CD4-positive, alpha-beta T cell treated with Interleukin-6 at 100 ng/mL for 8 hours (primary cell): ENCODE measurements at places on chromosomes 12 and 14.

GRCh38 chr12:12210983-12211382, 55.9 kb downstream of the LRP6 start:
- DNase-seq, result peak; percentile 1

- DNase-seq, result no peak
Observed at GRCh38 chr14:90805662-90806540, 10.3 kb downstream of the TTC7B start.

DNA sequence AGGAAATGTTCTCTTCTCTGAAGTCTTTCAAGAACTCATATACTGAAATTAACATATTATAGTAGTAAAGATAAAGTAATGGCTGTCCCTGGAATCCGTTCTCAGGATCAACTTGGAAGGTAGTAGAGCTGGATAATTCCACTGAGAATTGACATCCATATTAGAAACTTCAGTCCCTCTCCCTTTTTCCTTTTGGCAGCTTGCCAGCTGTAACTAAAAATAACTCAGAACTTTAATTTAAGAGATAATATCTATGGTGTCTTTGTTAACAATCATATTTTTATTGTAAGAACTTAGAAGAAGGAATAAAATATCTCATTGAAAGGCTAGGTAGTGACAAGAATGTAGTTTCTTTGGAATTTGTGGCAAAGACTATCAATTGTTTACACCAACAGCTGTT, 61.4 kb upstream of the PLEKHA5 start:
- DNase-seq, result no peak

DNA sequence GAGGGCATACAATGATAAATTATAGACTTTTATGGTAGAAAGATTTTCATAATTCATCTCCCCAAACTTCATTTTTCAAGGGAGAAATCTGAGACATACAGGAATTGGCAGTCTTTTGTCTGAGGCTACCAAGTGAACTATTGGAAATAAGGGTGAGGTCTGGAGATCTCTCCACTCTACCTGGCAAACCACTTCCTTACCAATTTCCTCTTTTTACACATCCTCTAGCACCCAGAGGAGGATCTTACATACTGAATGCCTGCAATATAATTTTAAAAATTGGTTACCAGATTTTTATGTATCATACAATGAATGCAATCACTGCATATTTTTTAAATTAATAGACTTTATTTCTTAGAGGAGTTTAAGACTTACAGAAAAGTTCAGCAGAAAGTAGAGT, 6.6 kb downstream of the PDE6H start:
- DNase-seq, result no peak

DNA sequence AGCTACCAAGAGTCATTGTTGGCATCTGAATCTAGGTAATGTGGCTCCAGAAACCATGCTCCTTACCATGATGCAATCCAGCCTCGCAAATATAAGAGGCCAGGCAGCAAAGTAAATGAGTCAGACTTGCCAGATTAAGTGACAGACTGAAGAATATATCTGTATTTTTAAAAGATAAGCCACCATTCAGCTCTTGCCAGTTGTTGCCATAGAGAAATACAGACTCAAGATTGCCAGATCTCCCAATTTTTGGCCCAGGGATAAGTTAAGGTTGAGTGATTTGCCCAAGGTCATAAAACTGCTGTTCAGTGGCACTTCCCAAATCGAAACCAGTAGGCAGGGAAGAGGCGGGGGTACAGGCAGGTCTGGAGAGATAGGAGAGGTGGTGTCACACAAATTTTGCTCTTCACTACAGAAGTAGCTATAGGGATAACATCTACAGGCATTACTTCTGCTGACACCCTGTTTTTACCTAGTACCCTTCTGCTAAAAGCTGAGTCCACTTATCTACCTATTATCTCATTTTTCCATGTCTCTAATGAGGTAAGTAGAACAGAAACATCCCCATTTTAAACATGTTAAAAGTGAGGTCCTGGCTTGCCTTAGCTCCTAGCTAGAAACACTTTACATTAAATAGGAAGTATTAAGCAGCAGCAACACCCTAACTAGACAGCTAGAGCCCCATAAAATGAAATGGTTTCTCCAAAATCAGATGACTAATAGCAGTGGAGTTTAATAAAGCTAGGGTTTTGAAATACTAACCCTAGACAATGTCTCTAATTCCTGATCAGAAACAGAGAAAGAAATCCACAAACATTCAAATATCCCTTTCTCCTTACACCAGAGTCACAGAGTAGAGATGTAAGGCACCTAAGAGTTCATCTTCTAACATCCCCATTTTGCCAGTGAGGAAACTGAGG, 19.5 kb downstream of the DCAF5 start:
- DNase-seq, result no peak

GRCh38 chr12:25992026-25992782, 33.7 kb downstream of the RASSF8 start:
- DNase-seq, result no peak

- DNase-seq, result no peak
Observed at GRCh38 chr12:85356596-85357385, 76.8 kb downstream of the ALX1 start.

GRCh38 chr12:8572507-8572906, 31.8 kb upstream of the CLEC4E start:
- peak; percentile 9 for DNase-seq

GRCh38 chr12:49546481-49546880, 7.7 kb downstream of the KCNH3 start:
- no peak for DNase-seq

DNA sequence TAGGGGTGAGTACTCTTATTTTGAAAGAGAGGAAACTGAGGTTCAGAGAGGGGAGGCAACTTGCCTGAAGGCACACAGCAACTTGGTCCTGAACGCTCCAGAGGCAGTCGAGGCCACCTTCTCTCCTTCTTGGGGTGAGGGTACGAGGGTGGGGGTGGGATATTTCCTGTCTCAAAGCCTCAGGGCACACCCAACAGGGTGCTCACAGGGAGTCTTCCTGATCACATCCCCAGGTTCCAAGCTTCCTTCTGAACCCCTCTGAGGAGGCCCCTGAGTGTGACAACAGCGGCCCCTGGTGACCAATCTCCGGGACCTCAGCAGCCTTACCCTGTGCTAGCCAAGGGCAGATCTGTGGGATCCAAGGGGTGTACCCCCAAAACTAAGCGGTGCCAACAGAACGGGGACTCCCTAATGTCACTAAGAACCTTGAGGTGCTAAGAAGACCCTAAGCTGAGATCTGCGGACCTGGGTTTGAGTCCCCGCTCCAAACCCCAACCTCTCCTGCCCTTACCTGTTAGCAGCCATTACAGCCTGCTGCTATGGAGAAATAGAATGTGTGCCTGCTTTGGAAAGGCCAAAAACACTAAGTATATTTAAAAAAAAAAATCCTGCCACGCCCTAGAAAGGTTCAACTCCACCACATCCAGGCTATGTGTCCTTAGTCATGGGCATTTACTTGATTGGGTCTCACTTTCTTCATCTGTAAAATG, 57.9 kb downstream of the TRPV4 start:
- DNase-seq, result peak; percentile 61

GRCh38 chr12:64824500-64825142, at the start of gene TBC1D30:
TBC1D30 (plus strand) TSS chr12:64824647; CDS start chr12:64824880, 233 bp downstream.
- no peak for DNase-seq

DNA sequence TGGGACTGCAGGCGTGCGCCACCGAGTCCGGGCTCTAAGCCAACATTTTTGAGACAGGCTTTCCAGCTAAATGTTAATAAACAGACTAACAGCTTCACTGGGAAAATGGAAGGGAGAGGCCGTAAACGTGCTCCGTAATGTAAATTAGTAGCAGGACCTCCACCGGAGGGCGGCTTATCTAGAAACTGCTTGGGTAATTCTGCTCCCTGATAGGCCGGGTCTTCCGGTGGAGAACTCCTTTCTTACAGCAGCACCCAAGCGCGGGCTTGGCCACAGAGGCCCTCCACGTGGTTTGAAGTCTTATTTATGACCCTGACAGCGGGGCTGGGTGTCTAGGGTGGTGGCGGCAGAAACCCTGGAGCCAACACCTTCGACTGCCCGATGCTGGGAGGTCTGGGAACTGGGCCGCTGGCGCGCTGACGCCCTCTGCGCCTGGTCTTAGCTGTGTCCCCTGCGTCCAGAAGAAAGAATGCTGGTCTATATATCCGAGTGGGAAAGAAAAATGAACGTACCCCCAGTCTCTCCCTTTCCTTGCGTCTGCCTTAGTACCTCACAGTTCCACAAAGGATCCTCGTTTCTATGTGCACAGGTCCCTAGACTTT, 1.7 kb downstream of the DPPA3 start:
- DNase-seq, result no peak

DNA sequence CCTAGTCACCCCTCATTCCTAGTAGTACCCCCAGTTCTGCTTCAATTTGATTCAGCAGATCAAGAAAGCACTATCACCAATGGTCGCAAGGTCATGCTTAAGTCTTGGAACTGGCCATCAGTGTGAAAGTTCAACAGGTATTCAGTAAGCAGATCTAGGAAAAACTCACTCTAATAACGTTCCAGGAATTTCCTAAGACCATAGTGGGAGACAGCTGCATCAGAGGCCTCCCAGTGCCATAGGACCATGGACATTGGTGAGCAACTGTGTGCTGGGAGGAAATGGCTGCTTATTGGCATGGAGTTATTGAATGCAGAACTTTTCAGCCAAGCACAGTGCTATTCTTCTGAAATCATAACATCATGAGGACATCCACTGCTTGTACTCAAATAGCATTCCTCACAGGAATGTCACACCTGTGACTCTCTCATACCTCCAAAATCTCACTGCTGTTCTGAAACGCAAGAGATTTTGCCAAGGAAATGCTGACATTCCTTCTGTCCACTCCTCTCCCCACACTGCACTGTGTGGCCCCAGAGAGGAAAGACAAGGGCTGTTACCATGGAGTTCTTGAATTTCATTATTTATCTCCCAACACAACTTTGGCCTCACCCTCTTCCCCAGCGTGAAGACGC, 30.9 kb upstream of the MDM2 start:
- DNase-seq, result no peak

DNA sequence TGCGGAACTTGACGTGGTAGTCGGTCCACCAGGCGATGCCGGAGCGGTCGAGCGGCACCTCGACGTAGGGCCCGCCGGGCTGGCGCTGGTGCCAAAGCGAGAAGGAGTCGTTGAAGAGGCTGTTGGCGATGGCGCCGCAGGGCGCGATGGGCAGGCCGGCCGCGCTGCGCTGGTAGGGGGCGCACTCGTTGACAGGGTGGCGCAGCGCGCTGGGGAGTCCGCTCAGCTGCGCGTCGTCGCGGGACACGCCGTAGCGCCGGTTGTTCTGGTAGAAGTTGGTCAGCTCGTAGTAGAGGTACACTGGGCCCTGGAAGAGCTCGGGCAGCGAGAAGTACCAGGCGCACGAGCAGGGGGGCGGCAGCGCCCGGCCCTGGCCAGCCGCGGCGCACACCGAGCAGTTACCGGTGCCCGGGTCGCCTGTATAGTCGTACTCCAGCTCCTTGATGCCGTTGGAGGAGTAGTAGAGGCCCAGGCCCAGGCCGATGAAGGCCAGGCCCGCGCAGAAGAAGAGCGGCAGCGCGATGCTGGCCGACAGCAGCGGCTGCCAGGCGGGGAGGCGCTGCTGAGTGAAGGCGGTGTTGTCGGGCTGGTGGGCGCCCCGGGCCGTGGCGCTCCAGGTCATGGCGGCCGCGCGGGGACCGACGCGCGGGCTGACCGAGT, 482 bp downstream of the TMEM30B start:
- DNase-seq, result peak; percentile 71
